ENCODE measurements at places on chromosomes 1 and 21.

GRCh38 chr1:157134442-157134841 lies 3.8 kb downstream of the ETV3 start:
- no peak for DNase-seq

DNA sequence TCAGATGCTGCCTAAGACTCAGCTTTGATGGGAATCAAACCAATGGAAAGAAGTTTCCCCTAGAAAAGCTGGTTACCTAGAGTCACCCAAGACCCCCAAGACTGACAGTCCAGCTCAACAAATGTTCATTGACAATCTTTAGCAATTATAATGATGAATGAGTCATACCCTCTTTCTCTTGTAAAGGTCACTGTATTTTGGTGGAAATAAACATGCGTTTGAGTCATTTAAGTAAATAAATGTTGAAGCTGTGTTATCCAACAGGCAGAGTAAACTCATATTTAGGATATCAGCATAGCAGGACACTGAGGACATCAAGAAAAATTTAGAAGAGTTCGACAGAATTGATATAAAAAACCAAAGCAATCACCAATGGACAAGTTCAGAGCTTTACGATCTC lies 295.9 kb downstream of the RGS7 start:
- no peak for DNase-seq

DNA sequence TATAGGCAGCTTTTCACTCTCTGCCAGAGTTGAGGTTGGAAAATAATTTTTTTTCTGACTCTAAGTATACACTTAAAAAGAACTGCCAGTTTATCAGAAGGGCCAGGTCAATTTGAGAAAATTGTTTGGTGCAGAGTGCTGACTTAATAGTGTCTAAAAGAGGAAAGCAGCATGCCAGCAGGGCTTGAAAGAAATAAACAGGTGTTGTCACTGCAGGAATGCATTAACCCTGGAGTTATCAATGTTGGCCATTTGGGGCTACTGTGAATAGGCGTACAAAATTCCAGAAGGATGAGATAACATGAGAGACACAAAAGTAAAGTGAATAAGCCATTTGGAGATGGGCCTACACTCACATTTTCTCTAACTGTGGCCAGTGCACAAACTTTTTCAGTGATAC lies 220.6 kb upstream of the PLD5 start:
- DNase-seq = no peak

DNA sequence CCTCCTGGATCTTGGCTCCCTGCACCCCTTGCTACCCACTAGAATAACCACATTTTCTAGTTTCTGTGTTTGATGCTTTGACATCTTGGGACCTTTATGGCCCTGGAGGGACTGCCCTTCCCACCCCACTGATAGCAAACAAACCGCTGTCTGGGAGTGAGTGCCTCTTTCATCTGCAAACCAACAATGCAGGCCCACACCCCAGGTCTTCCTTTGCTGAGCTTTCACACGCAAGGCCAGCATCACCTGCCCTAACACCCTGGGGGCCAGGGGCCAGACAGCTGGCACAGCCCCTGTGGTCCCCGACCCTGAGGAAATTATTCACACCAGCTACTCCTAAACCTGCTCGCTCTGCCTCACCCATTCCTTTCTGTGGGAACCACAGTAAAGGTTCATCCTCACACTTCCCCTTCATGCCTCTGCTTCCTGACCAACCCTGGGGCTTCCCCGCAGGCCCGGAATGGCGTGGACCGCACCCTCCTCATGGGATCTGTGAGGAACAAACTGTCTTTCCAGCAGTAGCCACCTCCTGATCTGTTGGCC lies 15.4 kb downstream of the SLC2A7 start:
- DNase-seq = no peak

DNA sequence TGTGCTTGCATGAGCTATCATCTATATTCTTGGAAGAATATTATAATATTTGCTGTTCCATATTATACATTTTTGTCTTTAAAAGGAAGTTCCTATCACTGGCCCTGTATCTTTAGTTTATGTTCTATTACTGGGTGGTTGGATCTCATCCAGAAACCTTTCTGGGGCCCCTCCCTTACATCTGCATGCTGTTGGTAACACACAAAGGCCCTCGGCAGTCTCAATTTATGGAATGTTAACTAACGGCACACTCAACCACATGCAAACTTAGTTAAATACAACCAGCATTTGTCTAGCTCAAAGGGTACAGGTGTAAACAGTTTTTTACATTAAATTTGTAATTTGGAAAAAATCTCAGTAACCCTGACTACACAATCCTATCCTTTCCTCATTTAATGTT lies 9.7 kb upstream of the HYI start:
- no peak for DNase-seq

DNA sequence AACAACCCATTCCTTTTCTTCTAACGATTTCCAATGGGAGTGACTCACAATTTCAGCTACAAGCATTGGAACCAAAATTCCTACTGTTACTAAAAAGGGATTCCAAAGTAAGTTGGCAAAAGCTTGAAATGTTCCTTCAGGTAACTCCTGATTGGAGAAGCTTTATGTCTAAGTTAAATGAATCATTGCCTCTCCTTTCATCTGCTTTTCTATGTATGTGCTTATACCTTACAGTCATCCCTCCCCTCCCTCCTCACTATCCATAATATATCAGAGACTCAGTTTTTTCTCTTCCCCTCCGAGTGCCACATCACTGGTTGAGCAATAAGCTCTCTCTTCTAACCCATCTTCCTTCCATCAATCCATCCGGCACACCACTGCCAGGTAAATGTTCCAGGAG lies 86.8 kb downstream of the TIAM1 start:
- no peak for DNase-seq

- no peak for DNase-seq
Measured at GRCh38 chr1:246755419-246755818, 31.2 kb downstream of the SCCPDH start.

- no peak for DNase-seq
Measured at GRCh38 chr1:225361176-225361575, 66.7 kb downstream of the LBR start.

GRCh38 chr1:224919508-224919907 lies 10.0 kb upstream of the DNAH14 start:
- no peak for DNase-seq

DNA sequence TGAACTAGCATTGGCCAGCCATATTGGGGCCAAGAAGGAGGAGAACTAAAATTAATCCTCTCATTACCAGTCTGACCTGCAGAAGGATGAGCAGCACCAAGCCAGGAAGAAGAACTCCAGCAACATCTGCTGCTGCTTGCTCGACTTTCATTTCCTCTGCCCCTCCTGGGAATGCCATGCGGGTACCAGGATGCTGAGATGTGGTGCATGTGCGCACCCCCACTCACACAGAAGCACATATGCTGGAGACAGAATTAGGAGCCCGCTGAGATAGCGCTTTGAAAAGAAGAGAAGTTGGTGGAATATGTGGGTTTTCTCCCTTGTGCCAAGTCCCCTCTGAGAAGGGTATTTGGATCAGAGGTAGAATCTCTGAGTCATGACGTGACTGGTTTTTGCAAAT lies 70.4 kb downstream of the PLXNA2 start:
- no peak for DNase-seq

- DNase-seq = no peak
Measured at GRCh38 chr1:229066591-229066990, 204.3 kb upstream of the RAB4A start.

DNA sequence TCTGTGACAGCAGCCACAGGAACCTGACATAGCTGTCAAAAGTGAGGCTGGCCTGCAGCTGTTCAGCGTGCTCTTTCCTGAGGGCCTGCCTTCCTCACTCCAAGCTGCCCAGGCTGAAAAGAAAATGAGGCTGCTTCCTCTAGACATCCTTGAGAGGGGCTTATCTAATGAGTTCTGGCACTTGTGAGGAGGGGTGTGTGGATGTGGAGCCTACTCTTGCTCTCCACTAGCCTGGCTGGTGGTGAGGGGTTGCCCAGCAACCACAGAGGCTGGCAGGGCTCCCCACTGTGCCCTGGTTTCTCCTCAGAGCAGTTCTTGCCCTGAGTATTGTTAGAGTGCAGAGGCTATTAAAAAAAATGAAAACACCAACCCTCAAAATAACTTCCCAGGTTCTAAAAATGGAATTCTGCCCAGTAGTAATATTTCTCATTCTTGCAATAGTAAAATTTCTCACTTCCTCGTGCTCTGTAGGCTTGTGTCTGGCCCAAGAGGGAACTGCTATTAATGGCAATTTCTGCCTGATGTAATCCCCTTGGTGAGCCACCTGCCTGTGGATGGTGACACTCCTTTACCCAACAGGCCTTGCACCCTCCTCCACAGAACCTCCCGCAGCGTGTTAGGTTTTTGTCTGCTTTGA lies 52.6 kb upstream of the EPS8L3 start:
- no peak for DNase-seq

DNA sequence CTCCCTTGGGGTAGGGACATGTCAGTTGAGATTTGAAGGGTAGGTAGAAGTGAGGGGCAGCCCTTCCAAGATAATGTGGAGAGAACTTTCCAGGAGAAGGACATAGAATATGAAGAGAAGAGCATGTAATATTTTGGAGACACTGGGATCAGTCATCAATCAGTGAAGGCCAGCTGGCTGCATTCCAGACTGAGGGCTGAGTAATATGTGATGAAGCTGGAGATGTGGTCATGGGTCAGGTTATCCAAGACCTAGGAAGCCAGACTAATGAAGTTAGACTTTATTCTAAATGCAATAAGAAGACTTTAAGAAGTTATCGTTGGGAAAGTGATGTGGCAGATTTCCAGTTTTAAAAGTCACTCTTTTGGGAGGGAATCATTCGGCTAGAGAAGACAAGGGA lies 262.0 kb downstream of the HMCN1 start:
- DNase-seq = no peak

GRCh38 chr1:31055501-31055900 lies 10.0 kb downstream of the PUM1 start:
- no peak for DNase-seq

Data from SHP77 treated with DMSO at 0.1 percent for 48 hours (cell line).